ENCODE measurements at places on chromosomes 16 and 17.

DNA sequence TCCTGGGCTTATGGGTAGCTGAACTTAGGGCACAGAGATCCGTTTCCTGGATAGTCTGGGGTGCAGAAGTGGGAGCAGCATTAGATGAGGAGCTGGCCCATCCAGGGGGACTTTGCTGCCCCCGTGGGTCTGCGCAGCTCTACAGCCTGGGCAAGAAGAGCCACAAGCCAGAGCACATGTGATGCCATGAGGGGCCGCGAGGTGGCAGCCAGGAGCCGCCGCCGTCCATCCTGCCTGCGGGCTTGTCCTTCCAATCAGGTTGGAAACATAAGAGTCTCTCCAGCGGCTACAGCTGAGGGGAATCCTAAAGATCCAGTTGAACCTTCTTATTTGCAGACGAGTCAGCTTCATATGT lies 21.9 kb downstream of the C1QTNF1 start:
- DNase-seq, result peak; percentile 44

GRCh38 chr17:3256575-3256974 lies 41.6 kb downstream of the OR3A1 start:
- DNase-seq, result no peak

DNA sequence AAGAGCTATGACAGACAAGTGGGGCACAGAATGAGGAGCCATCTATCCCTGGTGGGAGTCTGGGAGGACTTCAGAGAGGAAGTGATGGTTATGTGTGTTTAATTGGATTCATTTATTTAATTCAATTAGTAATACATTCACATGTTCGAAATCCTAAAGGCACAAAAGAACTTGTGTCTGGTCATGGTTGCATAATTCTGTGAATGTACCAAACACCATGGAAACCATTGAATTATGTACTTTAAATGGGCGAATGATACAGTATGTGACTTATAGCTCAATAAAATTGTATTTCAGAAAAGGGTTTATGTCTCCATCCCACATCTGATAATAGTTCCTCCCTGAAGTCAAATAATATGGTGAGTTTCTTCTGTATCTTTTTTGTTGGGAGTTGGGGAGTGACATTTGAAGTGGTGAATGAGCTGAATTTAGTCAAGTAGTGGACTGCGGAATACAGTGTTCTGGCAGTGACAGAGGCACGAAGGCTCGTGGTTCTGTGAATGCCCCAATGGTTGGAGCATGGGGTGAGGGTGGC lies 19.8 kb upstream of the G6PC1 start:
- no peak for DNase-seq

DNA sequence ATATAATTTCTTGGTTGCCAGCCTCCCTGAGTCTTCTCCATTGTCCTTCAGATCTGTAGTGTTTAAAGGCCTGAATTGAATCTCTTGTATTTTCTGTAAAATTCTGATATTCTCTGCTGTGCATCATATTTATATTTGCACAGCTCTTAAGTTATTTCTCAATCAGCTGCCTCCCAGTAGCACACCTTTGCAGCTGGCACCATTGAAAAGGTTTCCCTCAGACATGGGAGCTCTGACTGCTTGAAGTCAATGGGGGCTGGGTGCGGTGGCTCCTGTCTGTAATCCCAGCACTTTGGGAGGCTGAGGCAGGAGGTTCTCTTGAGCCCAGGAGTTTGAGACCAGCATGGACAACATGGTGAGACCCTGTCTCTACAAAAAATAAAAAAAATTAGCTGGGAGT lies 40.4 kb downstream of the PITPNC1 start:
- DNase-seq, result no peak

DNA sequence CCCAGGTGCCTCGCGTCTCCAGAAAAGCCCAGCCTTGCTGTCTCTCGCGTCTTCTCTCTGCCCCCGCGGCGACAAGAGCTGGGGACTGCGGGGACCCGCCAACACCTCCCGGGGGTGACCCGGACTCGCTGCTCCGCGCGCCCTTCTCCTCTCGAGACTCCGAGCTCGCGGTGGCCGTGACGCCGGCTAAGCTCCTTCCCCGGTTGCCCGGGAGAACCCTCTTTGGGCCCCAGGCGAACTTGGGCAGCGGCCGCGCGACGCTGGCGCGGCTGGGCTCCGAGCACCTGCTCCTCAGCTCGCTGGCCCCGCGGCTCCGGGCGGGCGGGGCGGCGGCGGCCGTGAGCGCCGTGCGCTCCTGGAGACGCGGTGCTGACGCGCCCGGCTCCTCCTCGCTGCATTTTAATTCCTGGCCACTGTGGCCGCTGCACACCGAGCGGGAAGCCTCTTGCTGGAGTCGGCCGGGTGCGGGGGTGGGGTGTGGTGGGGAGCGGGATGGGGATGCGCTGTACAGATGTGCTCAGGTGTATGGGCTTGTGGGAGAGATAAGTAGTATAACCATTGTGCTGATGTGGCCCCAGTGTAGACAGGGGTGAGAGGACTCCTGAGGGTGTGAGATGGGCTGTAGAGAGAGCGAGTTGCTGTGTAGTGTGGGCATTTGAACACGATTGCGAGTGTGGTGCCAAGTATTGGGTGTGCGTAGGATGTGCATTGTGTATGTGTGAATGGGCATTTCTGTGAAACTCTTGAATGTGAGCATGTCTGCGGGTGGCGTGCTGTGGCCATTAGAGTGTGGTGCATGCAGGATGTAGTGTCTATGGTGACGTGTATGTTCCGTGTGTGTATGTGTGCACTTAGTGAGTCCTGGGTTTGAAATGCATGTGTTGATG lies at the start of gene ASIC2:
Gene ASIC2 (minus strand): TSS at position 315 of the 887 bp plus-strand sequence.
- no peak for DNase-seq

DNA sequence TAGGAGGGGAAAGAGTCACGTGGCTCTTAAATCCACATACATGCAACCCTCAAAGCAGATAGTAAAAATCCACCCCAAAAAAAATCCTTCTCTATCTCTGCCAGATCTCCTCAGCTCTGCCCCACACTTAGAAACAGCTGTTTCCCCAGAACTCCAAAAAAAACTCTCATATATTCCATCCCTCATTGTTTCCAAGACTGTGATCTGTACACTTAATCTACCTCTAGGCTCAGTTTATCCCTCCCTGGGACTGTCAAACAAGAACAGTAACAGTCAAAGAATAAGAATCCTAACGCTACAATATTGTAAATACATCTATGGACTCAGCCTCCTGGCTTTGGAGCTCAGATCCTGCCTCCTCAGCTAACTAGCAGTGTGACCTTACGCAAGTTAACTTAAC lies 11.6 kb downstream of the CUEDC1 start:
- DNase-seq, result no peak

GRCh38 chr16:17134586-17134985 lies 336.2 kb downstream of the XYLT1 start:
- DNase-seq, result no peak

- DNase-seq, result no peak
Measured at GRCh38 chr16:85453194-85453678, 159.9 kb upstream of the GSE1 start.

GRCh38 chr17:29357821-29358232 lies 32.3 kb upstream of the TAOK1 start:
- DNase-seq, result no peak

- no peak for DNase-seq
Measured at GRCh38 chr17:58189436-58190146, 2.9 kb upstream of the EPX start.

GRCh38 chr16:9539346-9539745 lies 447.9 kb downstream of the HAPSTR1 start:
- DNase-seq, result no peak

DNA sequence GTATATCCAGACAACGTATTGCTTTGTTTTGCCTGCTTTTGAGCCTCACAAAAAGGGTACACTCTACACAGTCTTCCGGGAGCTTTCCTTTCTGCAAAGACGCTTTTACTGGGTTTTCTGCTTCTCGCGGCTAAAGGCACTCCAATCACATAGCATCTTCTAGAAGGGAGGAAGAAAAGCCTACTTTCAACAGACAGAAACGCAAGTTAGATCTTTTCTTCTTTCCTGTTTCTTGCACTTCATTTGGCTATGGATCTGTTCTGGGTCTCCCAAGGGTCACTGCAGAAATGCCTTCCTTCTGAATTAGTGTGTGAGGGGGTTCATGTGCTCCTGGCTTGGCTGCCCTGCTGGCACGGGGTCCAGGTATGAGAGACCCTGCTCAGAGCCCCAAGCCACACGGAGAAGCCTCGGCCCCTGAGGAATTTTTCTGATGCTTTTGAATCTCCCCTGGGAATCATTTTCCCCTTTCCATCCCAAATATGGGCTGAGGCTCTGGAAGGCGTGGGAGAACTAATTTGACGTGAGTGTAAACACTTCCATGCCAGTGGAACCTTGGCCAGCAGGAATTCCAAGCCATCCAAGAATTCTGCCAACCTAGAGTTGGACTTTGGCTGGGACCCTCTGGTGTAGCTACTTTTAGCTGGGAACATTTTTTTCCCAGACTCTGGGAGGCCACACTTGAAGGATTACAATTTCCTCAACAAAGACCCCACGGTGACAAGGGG lies 49.6 kb upstream of the NKD1 start:
- no peak for DNase-seq

Data from SW 1271 (cell line).